ENCODE measurements at places on chromosomes 5 and 9. TPM values are rescaled to one million over a fixed set of nuclear protein-coding genes. Genes with fewer than 3 reads are reported as not detected.

GRCh38 chr9:136532799-136533774 lies 12.8 kb downstream of the NOTCH1 start:
- no peak for DNase-seq

FOXD4L4 gene
- total RNA-seq = under 0.01 TPM

OCLN gene
- total RNA-seq = 0.83 TPM

- peak; percentile 39 for DNase-seq
These were observed 7.6 kb downstream of the SLC1A1 start for GRCh38 chr9:4497855-4498254.

GABBR2 gene
- total RNA-seq = 20.3 TPM

TAF1L gene
- not detected for total RNA-seq

DNA sequence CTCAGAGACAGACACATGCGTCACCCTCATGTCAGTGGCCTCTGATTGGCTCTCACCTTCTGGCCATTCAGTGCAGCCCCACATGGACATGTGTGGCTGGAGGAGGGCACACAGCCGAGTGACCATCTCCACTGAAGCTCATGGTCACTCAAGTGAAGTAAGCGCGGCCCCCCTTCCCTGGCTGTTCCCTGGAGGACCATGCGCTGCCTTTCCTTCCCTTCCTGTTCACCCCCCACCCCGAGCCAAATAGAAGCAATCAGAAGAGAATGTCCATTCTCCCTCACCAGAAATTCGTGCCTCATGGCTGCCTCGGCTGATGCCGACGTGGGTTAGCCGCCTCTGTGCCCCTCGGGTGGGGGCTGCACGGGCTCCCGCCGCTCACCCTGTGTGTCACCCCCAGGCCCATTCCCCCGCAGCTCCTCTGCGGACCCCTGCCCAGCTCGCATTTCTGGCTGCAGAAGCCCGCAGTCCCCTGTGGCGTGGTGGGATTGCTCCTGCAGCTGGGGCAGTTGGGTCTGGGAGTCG lies 12.5 kb upstream of the COL5A1 start:
- DNase-seq = no peak

- DNase-seq = peak; percentile 39
These were observed 147.6 kb downstream of the AUH start for GRCh38 chr9:91214086-91214485.

SYK gene
- not detected for total RNA-seq

DNA sequence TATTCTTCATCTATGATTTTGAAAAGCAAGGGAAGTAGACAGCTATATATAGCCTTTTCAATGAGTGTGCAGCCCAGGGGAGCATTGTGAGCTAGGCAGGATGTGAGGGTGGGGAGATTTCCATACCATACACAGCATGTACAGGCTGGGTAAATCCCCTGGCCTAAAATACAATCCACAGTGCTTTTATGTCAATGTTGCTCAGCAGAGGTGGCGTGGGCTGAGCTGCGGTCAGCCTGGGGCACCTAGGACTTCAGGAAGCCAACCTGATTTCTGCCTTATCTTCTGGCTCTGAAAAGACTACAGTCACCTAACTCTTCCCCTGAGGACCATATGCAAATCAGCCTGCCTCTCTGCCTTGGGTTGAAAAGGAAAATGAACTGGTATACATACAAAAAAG lies 6.3 kb upstream of the GARIN3 start:
- DNase-seq = no peak

- DNase-seq = peak; percentile 52
These were observed 16.0 kb upstream of the JADE2 start for GRCh38 chr5:134509308-134510040.

DNA sequence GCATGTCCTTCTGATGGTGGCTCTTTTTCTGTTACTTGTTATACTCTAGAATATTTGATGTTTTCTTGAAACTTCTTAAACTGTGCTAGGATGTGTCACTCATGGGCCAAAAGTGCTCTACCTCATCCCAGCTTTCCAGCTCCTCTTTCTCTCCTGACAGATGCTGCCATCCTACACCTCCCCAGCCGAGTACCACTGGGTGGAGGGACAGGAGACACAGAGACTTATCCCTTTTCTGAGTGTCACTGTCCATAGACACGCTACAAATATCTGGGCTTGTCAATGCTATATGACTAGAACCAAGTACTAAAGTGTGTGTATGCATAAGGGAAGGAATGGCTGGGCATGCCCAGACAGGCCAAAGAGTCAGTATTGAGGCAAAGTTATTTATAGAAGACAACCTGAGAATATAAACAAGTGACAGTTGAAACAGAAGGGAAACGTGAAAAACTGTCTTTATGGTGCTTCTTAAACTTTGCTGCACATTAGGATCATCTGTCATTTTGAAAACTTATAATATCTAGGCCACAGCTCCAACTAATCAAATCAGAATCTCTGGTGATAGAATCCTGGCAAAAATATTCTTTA lies 188.0 kb downstream of the CARTPT start:
- DNase-seq = no peak

SPEF2 gene
- total RNA-seq = 2.3 TPM

DNA sequence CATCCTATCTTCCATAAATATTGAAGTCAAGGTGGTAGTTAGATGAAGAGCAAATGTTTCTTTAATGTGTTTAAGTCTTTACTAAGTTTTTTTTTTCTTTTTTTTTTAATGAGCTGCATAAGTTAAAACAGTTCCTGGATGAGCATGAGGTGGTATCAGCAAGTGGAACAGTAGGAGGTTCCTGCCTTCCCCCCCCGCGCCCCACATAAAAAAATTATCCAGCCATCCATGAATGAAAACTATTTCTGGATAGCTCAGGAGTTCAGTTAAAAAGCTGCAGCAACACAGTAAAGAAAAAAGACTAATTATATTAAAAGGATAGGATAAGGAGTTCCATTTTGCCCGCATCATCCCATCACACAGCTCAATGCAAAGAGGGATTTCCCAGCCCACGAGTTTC lies 349.5 kb downstream of the CDH18 start:
- DNase-seq = no peak

DNA sequence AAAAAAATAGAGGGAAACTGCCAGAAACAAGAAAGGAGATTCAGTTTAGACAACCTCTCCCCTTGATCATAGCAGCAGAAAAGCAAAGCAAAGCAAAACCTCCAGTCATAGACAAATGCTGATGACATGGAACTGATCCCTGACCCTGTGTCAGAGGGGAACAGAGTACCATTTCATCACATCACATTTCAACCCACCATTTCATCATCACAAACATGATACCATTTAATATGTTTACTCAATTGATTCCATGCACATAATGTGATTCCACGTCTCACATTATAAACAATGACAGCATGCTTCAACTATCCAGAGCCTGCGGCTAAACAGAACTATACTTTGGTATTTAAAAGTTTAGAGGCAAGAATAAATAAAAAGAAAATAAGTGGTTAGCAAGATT lies 28.7 kb upstream of the ACOT12 start:
- peak; percentile 97 for DNase-seq

DNA sequence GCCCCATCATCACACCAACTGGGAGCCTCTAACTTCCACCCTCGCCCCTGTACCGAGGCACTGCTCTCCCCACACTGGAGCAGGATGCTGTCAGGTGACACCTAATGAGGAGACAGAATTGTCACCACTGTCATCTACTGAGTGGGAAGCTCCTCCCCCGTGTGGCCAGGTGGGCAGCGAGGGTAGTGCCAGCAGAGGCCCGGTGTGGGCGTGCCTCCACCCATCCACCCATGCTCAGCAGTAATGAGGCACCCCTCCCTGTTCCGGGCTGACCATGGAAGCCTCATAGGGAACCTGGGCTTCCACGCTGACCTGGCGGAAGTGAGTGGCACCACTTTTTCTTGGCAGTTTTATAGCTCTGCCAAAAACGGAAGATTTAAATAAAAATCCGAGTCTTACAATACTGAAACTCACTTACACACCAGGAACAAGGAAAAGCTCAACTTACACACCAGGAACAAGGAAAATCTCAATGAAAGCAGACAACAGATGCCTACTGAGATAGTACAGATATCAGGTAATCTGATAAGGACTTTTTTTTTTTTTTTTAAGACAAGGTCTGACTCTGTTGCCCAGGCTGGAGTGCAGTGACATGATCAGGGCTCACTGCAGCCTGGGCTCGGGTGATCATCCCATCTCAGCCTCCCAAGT lies 30.6 kb upstream of the ASS1 start:
- DNase-seq = no peak

DNA sequence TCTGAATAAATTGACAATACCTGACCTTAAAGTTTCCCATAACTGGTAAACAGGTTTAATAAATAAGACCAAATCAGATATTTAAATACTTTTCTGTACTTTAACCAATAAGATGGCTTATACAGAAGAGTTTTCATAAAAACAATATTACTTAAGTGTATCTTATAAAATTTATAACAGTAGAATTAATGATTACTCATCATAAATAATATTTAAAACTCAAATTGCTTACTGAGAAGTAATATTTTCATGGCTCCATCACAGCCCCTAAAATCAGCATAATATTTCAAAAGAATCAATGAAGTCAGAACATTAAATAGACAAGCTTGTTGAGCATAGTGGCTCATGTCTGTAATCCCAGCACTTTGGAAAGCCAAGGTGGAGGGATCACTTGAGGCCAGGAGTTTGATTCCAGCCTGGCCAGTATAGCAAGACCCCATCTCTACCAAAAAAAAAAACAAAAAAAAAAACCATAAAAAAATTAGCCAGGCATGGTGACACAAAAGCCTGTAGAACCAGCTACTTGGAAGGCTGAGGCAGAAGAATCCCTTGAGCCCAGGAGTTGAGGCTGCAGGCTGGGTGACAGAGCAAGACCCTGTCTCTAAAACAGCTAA lies 23.5 kb downstream of the HOMER1 start:
- DNase-seq = no peak

FOXD4L3 gene
- not detected for total RNA-seq

CDX1 gene
- 0.18 TPM for total RNA-seq

- peak; percentile 26 for DNase-seq
These were observed 60.2 kb downstream of the MLLT3 start for GRCh38 chr9:20562051-20562450.

DNA sequence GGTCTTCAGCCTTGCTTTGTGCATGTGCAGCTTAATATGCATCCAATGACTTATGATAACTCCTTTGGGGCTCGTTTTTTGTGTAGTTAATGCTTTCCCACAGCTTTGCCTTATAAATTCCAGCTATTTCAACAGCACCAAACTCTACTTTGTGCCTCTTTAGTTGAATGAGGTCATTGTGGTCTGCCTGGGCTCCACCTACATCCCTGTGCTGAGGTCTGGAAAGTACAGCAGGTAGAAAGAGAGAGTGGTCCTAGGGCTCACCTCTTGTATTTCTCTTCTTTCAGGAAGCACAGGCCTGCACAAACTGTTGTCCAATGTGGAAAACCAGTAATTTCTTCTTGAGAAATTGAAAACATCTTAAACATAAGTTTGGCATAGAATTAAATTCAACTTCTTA lies 167.2 kb downstream of the XRCC4 start:
- DNase-seq = no peak

PTPA gene
- total RNA-seq = 93.6 TPM

DNA sequence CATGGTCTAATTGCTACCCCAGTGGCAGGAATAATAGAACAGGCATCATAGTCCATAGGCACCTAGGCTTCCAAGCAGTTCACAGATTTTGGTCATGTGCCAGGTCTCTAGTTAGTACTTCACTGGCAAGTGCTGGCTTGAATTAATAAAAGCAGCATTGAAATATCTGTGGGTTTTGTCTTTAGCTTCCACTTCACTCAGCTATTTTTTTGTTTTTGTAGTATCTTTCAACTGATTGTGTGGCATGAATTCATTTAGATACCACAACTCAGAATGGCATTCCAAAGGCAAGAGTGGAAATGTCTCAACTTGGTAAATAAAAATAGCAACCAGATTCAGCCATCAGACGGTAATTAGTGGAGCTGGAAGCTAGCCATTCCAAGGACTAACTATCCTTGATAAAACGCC lies 27.9 kb upstream of the ITGA2 start:
- no peak for DNase-seq

GRCh38 chr9:10678010-10678409 lies 65.2 kb upstream of the PTPRD start:
- DNase-seq = no peak

CXCL14 gene
- total RNA-seq = under 0.01 TPM

GRCh38 chr5:168227973-168228615 lies 63.4 kb upstream of the WWC1 start:
- DNase-seq = no peak

DNA sequence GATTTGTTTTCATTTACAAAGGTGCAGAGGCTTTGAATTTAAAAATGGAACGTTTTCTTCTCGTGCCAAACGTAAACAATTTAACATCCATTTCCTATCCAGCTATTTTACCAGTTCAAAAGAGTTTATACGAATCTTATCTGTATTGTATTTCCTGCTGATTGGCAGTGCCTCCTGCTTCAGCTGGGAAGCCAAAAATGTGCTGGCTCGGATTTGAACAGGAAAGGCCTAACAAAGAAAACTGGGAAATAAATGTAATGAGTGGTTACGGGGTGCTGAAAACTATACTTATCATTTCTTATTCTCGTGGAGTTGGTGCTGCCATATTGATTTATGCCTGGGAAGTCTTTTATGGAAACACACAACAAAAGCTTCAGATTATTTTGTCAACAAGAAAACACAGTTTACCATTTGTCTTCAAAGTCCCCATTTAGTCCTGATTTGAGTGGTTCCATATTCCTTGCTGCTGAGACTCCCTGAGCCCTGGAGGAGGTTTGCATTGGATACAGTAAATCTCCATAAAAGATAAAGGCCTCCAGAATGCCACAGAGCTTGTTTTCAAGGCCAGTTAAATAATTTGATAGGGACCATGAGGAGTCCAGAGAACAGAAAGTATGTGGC lies 507.4 kb downstream of the RASEF start:
- DNase-seq = no peak

All from IMR-90 (cell line).